ENCODE measurements at places on chromosomes 12 and 14.

GRCh38 chr14:93648440-93649168, 139.7 kb downstream of the PRIMA1 start:
- no peak for DNase-seq

DNA sequence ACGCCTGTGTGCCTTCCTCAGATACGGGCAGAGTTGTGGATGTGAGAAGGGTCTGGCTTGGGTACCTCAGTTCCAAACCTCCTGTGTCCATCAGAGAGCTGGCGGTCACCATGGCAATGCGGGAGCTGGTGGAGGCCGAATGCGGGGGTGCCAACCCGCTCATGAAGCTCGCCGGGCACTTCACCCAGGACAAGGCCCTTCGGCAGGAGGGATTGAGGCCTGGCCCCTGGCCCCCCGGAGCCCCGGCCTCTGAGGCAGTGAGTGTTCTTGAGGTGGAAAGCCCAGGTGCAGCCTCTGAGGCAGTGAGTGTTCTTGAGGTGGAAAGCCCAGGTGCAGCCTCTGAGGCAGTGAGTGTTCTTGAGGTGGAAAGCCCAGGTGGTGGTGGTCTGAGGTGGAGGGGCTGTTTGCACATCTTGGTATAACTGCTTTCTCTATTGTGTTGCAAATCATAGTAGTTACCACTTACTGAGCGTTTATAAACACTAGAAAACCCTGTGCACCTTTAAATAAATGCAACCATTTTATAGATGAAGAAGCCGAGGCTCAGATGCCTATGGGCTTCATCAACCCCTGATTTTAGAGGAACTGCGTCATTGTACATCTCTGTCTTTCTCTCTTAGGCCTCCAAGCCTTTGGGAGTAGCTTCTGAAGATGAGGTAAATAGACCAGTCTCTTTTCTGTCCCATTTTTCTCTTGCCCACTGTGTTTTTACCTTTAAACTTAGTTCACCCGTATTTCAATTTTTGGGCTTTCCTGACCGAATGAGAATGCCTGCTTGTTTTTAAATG, 976 bp downstream of the PEX5 start:
- DNase-seq, result no peak

DNA sequence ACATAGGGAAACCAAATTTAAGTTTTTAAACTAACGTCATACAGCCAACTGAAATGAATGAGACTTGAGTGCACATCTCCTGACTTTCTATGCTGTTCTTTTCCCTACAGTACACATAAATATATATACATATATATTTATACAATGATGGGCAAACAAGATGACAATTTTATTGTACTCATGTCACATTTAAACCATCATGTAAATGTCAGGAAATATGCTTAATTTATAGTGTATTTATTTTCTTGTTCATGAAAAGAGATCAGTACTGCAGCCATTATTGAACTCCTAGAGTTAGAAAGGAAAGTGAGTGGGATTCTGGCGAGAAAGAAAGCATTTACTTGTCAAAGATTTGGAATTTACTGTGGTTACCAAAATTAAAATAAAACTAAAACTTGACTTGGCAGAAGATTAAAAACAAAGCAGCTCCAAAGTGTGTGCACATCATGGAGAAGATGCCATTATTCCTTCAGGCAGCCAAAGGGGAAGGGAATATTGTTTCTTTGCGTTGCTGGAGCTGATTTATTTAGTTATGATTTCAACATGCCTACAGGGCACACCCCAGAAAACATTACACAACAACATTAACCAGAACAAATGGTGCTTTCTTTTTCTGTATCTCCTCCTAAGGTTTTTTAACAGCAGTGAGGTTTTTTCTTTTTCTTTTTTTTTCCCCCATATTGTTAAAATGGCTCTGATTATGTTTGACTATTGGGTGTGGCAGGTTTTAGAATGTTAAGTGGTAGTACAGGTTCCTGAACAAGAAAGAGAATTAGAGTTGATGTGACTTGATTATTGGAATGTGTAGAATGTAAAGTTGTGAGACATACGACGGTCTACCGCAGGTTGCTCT, 144.6 kb downstream of the RAD51B start:
- DNase-seq, result no peak

- no peak for DNase-seq
Observed at GRCh38 chr12:4119157-4119761, 154.3 kb upstream of the CCND2 start.

DNA sequence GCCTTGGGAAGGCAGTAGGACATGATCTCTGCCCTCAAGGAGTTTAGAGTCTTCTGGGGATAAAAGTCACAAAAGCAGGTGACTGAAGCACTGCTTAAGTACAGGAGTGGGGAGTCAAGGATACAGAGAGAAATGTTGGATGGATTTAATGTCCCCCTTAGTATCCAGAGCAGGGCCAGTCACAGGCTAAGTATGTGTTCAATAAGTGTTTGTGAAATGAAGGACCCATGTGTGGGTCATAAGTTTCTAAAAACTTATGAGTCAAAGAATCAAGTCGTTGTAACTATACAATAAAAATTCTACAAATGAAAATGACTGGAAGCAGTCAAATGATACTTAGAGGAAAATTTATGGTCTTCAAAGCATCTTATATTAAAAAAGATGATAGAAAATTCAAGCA, 25.1 kb downstream of the KRT80 start:
- no peak for DNase-seq

DNA sequence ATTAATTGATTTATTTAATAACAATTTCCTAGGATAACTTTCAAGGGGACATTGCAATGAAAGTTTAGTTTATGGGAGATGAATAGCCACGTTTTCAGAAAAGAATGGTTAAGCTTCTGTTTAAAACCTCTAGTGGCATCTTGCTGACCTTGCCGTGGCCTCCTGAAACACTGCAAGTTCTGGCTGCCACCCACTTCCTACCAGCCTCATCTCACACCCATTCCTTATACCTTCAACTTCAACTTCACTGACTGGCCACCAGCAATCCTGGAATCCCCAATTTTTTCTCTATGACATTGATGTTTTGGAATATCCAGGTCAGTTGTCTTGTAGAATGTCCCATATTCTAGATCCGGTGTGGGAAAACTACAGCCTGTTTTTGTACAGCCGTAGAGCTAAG, 5.2 kb upstream of the HELB start:
- no peak for DNase-seq

DNA sequence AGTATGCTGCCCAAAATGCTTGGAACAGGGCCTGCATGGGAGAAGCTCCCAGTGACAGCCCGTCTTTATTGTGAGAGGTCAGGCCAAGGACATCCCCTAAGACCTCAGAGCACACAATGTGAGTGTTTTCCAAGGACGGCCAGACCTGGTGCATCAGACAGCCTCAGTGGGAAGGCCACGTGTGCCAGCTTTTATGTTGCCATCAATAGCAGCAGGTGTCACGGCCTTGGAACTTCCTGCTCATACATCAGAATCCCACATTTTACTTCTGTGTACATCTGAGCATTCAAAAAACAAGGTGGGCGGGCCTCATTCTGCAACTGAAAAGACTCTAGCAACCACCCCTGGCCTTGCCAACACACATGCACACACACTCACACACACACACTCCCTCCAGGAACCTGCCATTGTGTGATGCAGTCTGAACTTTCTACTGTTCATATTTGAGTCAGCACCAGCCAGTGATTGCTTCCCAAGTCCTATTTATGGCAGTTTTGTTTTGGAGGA, 753.1 kb upstream of the TBX3 start:
- DNase-seq, result no peak

- no peak for DNase-seq
Observed at GRCh38 chr12:19382563-19382962, 56.7 kb upstream of the AEBP2 start.

- DNase-seq, result no peak
Observed at GRCh38 chr12:67964456-67964855, 24.8 kb upstream of the IFNG-AS1 start.

DNA sequence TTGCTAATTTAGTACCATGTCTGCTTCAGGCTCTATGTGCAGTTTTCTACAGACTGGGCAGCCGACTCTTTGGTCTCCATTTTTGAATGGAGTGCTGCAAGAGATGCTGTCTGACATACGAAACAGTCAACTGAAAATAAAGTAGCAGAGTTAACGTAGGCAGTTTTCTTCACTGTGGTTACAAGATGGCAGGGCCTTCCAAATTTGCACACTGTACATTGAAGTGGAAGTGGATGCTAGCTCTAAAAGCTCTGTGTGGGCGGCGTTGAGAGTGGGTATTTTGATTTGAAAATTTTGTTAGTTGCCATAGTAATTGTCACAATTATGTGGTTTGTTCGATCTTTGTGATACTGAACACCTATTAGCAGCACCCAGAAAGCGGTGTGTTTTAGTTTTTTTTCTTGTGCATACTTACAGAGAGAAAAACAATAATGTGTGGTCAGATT, 154.9 kb upstream of the ATP2B1 start:
- peak; percentile 29 for DNase-seq

DNA sequence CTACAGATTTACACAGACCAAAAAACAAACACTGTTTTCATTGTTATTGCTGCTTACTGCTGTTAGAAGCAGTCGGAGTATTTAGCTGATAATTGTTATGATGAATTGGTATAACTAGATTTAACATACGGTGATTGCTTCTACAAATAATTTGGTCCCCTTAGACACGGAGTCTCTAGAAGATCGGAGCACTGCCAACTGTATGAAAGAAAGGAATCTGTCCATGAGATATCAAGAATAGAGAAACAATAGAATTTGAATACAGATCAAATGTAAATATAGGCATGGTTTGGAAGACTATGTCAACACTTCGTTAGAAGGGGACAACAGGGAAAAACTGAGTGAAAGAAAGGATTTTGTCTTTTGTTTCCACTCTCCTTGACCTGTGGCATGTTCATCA, 110.9 kb downstream of the PPP2R5E start:
- no peak for DNase-seq

- DNase-seq, result no peak
Observed at GRCh38 chr14:61037215-61037614, 56.2 kb downstream of the SLC38A6 start.

- no peak for DNase-seq
Observed at GRCh38 chr12:59088673-59089072, 168.4 kb upstream of the LRIG3 start.

- no peak for DNase-seq
Observed at GRCh38 chr12:101680647-101681046, 16.8 kb upstream of the CHPT1 start.

GRCh38 chr12:11777962-11778361, 128.5 kb downstream of the ETV6 start:
- no peak for DNase-seq

- no peak for DNase-seq
Observed at GRCh38 chr12:41962171-41962572, 182.5 kb downstream of the GXYLT1 start.

DNA sequence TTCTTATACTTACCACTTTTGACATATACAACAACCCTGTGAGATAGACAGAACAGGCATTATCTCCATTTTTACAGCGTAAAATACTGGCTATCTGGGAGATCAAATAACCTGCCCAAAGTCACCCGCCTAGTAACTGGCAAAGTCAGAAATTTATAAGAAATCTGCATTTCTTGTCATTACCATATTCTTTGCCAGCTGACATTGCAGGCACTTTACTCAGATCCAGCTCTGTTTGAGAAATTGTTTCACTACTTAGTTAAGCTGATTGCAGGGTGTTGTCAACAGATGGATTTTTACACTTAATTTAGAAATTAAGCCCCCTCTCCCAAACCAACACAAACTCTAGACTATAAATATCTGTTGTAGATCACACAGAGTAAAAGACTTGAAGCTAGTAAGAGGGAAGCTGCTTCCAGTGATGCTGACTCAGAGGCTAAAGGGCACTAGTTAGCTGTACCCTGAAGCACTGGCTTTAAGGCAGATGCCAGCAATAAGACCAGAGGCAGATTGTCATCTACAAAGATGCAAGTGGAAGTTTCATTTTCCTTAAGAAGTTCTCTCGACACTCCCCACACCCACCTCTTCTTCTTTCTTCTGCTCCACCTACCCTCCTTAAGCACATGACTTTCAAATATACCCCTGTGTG, 153.1 kb downstream of the ANO6 start:
- no peak for DNase-seq
